ENCODE measurements at places on chromosomes 6 and 20.
A peak's percentile ranks its signal among the peaks of the same experiment; 100 is the strongest.

- DNase-seq, result no peak
Measured at GRCh38 chr20:32355417-32355841, 2.7 kb upstream of the ASXL1 start.

DNA sequence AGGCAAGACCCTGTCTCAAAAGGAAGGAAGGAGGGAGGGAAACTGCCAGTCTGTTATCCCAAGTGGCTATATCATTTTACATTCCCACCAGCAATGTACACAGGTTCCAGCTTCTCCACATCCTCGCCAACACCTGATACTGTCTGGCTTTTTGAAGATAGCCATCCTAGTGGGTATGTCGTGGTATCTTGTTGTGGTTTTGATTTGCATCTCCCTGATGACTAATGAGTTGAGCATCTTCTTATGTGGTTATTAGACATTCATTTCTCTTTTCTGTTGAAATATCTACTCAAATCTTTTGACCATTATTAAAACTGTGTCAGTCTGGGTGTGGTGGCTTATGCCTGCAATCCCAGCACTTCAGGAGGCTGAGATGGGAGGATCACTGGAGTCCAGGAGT is 47.9 kb upstream of the ARID1B start:
- no peak for DNase-seq

DNA sequence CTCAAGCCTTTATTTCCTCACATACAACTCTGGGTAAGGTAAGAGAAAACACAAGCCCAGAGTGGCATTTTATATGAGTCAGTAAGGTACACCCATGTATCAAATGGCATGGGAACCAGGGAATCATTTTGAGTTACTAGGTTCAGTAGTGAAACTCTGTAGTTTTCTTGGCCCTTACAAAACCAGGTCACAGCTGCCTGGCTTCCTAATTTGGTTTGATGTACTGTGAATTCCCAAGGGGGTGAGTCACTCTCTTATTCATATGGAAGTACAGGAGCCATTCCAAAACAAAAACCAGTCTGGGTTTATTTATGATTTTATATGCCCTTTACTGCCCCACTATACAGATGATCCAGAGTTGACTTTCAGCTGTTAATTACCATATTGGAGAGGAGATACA is 70.7 kb downstream of the PDE7B start:
- DNase-seq, result no peak

GRCh38 chr6:155014670-155015300 is 19.7 kb downstream of the TIAM2 start:
- DNase-seq, result no peak

- DNase-seq, result no peak
Measured at GRCh38 chr6:148497257-148497656, 154.6 kb downstream of the SASH1 start.

GRCh38 chr6:152293404-152293803 is 343.8 kb downstream of the SYNE1 start:
- DNase-seq, result no peak

GRCh38 chr6:110020888-110021287 is 42.8 kb downstream of the GPR6 start:
- DNase-seq, result no peak

GRCh38 chr6:112835078-112835477 is 487.9 kb downstream of the RFPL4B start:
- no peak for DNase-seq

DNA sequence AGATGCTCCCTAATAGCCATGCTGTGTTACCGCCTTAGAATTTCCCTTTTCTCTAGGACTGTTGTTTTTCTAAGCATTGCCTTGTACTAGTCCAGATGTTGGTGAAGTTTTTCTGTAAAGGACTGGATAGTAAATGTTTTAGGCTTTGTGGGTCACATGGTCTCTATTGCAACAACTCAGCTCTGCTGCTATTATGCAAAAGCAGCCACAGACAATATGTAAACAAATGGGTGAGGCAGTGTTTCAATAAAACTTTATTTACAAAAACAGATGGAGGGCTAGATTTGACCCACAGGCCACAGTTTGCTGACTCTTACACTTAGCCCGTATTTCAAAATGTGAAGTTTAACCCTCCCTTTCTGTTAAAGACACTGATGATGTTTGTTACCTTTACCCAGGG is 207.6 kb upstream of the MYLIP start:
- no peak for DNase-seq

GRCh38 chr20:35697696-35698297 is 1.4 kb downstream of the NFS1 start:
- peak; percentile 75 for DNase-seq

GRCh38 chr6:105954148-105954547 is 132.0 kb upstream of the PRDM1 start:
- DNase-seq, result no peak

DNA sequence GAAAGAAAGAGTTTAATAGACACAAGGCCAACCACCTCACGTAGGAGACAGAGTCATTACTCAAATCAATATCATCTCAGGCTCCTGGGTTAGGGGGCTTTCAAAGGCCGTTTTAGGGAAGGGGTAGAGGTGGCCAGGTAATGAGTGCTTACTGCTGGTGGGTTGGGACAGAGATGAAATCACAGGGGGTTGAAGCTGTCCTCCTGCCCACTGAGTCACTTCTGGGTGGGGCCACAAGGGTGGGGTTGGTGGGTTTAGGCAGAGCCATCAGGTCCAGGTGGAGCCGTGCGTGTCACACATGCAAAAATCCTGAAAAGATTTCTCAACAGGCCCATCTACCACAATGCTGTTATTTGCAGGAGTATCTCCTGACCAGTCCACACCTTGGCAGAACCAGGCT is 167.0 kb upstream of the EXOC2 start:
- DNase-seq, result no peak

GRCh38 chr6:40956936-40957335 is 82.1 kb downstream of the UNC5CL start:
- no peak for DNase-seq

DNA sequence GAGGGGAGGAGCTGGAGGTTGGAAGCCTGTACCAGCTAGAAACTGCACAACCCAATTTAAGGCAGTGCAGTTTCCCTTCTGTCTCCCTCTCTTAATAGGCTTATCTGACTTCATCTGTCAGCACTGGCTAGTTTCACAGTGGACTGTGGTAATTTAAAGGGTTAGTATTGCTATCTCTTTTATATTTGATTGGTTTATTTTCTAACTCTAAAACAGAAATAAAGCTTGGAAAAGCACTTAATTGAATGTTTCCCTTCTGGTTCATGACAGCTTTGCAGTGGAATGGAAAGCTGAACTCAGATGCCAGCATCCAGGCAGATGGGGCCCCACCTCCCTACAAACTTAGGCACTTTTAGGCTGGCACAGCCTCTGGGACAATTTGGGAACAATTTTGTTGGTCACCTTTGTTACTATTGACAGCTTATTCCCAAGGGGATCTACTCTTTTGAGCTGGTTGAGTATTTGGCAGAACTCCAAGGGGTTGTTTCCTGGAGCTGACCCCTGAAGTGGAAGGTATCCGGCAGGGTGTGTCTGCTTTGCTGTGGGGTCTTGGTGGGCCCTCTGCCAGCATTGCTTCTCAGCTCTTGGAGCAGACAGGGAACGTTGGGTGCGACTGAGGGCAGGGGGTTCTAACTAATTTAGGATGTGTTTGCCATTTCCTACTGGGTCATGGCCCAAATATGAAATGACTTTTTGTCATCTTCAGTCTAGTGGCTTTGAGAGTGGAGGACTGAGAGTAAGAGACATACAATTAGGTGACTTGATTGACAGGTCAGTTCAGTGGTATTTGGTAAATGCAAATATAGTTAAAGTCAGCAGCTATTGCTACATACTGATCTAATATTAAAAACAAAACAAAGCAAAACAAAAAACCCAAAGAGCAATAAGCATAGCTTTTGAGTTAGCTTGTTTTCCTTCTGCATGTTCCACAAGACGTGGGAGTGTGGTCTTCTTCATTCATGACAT is 9.3 kb downstream of the SH3BGRL2 start:
- DNase-seq, result no peak

GRCh38 chr20:15561707-15562404 is 1011.4 kb downstream of the KIF16B start:
- DNase-seq, result no peak

DNA sequence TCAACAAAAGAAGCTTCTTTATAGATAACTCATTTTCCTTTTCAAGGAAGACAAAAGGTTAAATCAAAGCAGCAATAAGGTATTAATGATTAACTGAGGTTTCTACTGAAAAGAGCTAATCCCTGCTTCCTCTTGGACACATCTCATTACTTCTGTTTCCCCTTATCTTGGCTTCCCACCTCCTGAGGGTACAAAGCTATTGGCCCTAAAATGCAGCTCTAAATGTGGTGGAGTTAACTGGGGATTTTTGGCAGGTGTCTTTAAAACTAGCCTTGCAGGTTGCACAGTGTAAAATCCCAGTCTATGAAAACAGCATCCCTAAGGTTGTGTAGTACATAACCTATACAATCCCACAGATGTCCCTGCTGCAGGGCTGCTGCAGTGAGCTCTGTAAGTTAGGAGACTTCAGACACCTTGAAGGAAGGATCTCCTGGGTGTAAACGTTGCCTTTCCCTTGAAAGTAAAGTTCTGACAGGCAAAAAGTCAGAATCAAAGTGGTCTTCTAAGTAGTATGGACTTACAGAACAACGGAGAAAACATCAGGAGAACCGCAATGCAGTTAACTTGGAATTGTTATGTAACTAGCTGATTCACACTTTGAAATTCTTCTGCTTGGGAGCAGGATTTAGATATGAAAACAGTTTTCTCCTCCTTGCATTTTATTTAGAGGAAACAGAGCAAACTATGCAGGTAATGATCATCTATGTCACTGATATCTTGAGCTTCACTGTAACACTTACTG is 71.7 kb upstream of the TRAF3IP2 start:
- DNase-seq, result no peak
